ENCODE measurements at places on chromosomes 6 and 20.

DNA sequence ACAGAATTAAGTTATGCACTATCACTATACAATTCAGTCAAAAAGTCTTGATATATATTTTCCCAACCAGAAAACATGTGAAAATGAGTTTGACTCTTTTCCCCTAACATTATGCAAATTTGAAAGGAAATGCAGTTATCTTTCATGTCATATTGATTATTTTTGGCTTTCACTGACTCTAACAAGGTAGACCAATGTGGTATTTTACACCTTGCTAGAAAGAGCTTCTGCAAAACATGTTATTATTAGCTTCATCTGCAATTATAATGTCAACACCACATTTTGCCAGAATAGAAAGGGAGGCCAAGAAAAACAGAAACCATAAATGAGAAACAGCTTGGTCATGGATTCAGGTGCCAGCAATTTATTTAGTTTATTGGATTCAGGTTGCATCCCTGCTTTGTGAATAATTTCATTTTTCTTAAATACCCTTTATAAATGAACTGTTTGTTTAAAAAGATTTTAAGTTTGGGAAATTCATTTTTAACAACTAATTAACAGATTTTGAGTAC is 226.1 kb upstream of the GJE1 start:
- DNase-seq, result no peak

- no peak for DNase-seq
Observed at GRCh38 chr6:2773449-2773848, 8.3 kb downstream of the WRNIP1 start.

DNA sequence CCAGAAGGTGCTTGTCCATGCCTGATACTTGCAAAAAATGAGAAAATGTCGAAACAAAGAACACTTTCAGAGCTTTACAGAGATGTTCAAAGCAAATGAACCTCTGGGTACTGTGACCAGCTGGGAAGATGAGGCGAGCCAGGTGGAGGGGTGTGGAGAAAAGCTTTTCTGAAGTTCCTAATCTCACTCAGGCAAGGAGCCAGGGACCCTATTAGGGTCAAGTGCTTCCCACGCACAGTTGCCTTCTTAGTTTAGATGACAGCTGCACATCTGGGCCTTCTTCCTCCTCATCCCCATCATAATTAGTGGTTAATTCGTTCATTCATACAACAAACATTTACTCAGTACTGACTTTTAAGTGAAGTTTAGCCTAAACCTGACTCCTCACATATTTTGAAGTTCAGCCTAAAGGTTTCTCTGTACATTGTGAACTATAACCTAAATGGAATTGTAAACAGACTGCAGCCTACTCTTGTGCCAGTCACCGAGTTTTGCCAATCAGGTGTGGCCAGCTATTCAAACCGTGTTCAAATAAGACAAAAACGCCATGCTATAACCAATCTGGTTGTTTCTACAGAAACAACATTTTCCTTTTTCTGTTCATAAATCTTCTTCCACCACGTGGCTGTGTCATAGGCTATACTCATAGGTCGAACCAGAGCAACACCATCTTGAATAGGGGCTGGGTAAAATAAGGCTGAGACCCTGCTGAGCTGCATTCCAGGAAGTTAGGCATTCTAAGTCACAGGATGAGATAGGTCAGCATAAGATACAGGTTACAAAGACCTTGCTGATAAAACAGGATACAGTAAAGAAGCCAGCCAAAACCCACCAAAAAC is 19.3 kb upstream of the AHCY start:
- no peak for DNase-seq

DNA sequence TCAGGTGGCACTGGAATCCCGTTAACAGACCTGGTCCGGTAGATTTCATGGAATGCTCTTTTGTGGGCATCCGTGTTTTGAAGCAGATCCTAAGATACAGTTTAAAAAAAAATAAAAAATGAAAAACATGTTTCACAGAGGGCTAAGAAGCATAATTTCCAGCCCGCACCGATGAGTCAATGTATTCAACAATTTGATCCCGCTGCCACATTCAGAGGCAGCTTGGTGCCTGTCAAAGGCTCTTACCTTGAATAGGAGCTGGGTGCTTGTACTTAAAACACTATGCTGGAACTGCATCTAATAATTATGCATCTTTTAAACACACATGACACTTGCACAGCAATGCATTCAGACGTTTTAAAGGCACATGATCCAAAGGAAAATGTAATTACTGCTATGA is 164.8 kb downstream of the SYNE1 start:
- no peak for DNase-seq

DNA sequence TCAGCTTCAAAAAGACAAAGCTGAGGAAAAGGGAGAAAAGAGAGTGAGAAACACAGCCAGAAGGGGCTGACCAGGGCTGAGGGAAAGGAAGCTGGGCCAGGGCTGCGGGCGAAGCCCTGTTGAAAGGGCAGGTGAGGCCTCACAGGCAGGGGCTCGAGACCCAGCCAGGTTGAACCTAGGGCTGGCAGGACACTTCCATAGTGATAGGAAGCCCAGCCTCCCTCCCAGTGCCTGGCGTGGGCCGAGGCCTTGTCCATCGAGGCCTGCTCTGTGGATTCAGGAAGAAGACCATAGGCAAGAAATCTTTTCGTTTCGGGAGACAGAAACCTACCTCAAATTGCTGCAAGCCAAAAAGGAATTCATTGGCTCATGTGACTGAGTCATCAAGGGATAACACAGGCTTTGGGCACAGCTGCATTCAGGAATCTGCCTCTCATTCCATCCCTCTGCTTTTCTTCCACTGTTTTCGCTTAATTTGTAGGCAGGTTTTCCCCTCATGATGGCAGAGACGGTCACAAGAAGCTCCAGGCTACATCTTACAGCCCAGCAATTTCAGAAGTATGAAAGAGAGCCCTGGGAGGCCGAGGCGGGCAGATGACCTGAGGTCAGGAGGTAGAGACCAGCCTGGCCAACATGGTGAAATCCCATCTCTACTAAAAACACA is 311.1 kb upstream of the SULF2 start:
- no peak for DNase-seq

GRCh38 chr6:168232062-168232461 is 87.5 kb downstream of the DACT2 start:
- no peak for DNase-seq

DNA sequence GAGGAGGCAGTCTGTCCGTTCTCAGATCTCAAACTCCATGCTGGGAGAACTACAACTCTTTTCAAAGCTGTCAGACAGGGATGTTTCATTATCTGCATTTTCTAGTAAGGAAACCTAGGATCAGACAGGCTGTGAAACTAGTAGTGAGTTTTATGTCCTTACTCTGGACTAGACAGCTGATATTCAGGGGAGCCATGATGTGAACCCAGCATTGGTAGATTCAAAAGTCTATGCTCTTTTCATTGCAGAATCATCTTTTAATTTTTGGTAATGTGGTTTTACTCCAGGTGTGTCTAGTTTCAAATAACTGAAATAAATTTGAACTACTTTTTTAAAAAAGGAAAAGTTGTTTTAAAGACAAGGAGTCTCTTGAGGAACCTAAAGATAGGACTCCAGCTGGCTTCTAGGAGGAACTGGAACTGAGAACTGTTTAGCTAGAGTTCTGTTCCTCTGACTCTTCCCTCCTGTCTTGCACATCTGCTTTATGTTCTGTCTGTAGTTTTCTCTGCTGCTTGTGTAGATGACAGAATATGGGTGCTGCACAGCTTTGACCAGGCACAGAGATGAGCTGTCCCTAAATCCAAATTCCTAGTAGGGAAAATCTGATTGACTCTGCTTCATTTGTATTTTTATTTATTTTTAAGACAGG is 27.8 kb upstream of the RNF144B start:
- DNase-seq, result no peak

DNA sequence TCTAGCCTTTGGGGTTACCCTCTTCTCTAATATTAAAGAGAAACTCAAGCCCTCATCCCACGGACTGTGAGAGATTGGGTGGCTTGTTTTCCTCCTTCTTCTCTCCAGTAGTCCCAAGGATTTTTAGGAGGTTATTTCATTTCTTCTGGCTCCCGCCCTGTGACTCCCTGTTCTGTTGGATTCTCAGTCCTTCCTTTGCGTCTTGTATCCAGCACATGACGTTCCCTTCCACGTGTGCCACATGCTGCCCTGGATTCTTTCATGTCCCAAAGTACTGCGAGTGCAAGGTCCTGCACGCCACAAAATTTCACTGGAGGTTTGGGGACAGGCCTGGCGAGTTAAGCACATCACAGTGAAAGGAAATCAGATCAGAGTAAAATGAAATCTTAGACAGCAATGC is 213.4 kb downstream of the PACRG start:
- DNase-seq, result no peak

DNA sequence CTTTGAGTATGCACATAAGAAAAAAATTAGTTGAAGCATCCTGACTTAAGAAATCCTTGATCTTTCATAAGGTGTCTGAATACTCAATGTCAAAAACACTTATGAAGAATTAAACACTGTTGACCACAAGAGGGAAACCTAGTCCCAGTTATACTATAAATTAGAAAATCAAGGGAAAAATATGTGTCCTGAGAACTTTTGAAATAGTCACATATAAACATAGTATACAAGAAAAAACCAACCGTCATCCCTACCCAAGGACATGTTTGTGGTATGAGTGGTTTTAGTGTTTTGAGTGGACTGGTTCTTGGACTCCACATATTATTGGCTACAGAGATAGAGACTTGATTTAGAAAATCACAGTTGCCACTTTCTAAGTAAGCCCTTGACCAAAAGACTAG is 7.6 kb upstream of the HLA-DRA start:
- DNase-seq, result no peak

DNA sequence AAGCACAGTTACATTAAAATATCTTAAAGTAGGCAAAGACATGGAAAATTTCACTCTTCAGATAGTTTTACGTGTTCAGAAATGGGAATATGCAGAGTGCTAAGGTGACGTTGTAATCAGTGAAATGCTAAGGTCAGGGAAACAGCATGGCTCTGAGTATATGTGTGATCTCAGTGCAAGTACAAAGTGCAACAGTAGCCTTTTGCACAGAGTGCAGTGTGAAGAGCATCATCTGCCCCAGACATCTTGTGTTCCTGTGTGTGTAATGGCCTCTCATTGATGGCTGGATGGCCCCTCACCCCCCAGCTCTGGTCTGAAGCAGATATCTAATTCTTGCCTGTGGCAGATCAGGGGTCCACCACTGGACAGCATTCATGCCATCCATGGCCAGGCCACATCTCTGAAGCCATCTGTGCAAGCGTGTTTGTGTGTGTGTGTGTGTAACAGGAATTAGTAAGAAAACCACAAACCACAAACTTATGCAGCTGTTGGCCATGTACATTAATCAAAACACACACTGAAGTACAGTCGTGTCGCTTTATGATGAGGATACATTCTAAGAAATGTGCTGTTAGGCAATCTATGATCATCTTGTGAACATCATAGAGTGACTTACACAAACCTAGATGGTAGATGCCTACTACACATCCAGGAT is 165.1 kb downstream of the RALGAPA2 start:
- DNase-seq, result no peak

GRCh38 chr6:161038229-161039031 is 46.9 kb downstream of the MAP3K4 start:
- no peak for DNase-seq

- no peak for DNase-seq
Observed at GRCh38 chr20:20317621-20318364, 50.1 kb upstream of the INSM1 start.

DNA sequence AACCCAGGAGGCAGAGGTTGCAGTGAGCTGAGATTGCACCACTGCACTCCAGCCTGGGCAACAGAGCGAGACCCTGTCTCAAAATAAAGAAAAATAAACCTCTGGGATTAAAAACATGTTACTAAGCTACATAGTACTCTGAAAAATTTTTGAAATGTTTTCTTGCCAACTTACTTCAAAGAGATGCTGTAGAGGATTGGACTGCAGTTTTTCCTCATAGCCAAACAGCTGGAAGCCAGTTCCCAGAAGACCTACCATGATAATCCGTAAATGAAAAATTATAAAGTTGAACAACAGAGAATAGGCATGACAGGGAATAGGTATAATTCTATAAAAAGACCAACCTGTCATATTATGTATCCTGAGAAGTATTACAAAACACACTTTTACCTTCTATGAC is 48.0 kb downstream of the RARS2 start:
- no peak for DNase-seq

DNA sequence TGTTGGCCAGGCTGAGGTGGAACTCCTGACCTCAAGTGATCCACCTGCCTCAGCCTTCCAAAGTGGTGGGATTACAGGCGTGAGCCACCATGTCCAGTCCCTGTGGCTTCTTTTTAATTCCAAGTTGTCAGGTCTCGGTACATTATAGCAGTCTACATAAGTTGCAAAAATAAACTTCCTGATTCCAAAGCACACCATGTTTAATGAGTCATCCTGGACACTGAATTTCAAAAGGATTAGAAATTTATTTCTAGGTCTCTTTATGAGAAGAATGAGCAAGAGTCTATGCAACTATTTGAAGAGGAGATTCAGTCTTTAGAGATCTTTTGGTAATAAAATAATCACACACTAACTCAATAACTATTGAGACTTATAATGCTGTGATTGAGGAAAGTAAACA is 63.9 kb upstream of the MCHR2 start:
- no peak for DNase-seq

DNA sequence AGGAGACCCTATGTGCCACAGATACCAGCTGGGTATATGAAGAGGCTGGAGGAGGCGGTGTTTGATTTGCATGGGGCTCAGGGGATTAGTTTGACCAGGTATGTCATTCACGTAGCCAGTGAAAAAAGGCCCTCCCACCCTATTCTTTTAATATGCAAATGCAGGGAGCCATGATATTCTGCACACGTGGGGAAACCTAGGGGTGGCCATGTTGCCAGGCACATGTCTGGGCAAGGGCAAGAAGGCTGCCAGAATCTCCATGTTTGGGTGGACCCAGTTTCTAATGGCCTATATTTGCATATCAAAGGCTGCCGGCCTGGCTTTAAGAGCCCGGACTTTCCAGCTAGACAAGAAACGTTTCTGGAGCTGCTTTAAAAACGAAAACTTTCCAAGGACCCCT is 60.4 kb downstream of the SOX4 start:
- no peak for DNase-seq

GRCh38 chr6:95802978-95803377 is 212.8 kb upstream of the FUT9 start:
- DNase-seq, result no peak

DNA sequence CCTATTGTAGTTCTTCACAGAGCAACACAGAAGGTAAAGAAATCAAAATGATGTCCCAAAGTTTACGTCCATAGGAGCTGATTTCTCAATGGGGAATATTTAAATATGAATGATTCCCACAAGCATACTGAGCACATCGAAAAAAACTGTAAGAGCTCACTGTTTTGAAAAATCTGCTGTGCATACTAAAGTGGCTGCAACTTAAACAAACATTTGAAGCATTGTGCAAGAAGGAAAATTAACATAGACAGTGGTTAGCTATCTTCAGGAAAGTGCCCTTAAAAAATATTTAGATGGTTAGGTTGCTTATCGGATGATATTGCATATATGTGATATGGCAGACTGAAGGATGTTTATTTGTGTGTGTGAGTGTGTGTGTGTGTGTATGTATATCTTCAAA is 747.6 kb downstream of the RFPL4B start:
- no peak for DNase-seq

- DNase-seq, result peak; percentile 33
Observed at GRCh38 chr20:49888212-49889000, 26.9 kb downstream of the SPATA2 start.

All from T follicular helper cell (primary cell).